ENCODE measurements at places on chromosomes 2 and 18. TPM values are rescaled to one million over a fixed set of nuclear protein-coding genes. Genes with fewer than 3 reads are reported as not detected.

The SKA1 gene
- 1.9 TPM for total RNA-seq

The IL36B gene
- total RNA-seq, result not detected

The EGR4 gene
- not detected for total RNA-seq

The UGT1A3 gene
- not detected for total RNA-seq

The PIK3C3 gene
- 87.3 TPM for total RNA-seq

The LRATD1 gene
- 35.1 TPM for total RNA-seq

The MC4R gene
- total RNA-seq, result 1.3 TPM

The SH3YL1 gene
- total RNA-seq, result 166 TPM

The DNAJC5G gene
- total RNA-seq, result not detected

The KCNK3 gene
- 5.0 TPM for total RNA-seq

The LBX2 gene
- not detected for total RNA-seq

The MROH2A gene
- total RNA-seq, result not detected

The DLGAP1 gene
- total RNA-seq, result 277 TPM

The GCG gene
- total RNA-seq, result not detected

The ANTXR1 gene
- total RNA-seq, result 31.9 TPM

The FOXI3 gene
- total RNA-seq, result 0.63 TPM

The DES gene
- total RNA-seq, result not detected

The IL36RN gene
- total RNA-seq, result not detected
